ENCODE measurements at places on chromosomes 7 and 10. TPM values are rescaled to one million over a fixed set of nuclear protein-coding genes. Genes with fewer than 3 reads are reported as not detected.

MRPS17 gene
- 32.2 TPM for total RNA-seq

OPALIN gene
- not detected for total RNA-seq

- DNase-seq: no peak
These were observed 18.6 kb downstream of the GOLGA7B start for GRCh38 chr10:97868134-97868685.

MYH16 gene
- total RNA-seq: not detected

DNA sequence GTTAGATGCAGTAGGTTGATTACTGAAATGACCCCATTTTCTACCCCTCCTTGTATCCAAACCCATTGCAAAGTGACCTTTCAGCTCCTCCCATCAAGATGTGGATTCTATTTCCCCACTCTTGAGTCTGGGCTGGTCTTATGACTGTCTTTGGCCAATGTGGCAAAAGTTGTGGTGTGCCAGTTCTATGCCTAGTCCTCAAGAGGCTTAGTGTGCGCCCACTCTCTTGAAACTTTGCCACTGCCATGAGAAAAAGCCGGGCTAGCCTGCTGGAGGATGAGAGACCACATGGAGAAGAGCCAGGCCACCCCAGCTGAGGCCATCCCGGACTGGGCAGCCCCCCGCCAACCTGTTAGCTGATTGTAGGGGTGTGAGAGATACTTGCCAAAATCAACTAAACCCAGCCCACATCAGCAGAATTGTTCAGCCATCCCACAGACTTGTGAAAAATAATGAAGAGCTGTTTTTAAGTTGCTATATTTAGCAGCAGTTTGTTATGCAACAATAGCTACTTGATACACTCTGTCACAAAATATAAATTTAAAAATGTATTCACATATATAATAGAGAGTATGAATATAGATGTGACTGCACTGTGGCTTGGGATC, 131.0 kb upstream of the PALS2 start:
- DNase-seq: no peak

ANKRD1 gene
- total RNA-seq: not detected

AMZ1 gene
- total RNA-seq: 1.8 TPM

GRCh38 chr10:113340282-113340681, 212.6 kb upstream of the HABP2 start:
- DNase-seq: no peak

CLDN3 gene
- total RNA-seq: not detected

GRCh38 chr10:100634034-100634433, 98.3 kb downstream of the HIF1AN start:
- no peak for DNase-seq

ITPRID1 gene
- total RNA-seq: not detected

FAM221A gene
- 0.51 TPM for total RNA-seq

DNA sequence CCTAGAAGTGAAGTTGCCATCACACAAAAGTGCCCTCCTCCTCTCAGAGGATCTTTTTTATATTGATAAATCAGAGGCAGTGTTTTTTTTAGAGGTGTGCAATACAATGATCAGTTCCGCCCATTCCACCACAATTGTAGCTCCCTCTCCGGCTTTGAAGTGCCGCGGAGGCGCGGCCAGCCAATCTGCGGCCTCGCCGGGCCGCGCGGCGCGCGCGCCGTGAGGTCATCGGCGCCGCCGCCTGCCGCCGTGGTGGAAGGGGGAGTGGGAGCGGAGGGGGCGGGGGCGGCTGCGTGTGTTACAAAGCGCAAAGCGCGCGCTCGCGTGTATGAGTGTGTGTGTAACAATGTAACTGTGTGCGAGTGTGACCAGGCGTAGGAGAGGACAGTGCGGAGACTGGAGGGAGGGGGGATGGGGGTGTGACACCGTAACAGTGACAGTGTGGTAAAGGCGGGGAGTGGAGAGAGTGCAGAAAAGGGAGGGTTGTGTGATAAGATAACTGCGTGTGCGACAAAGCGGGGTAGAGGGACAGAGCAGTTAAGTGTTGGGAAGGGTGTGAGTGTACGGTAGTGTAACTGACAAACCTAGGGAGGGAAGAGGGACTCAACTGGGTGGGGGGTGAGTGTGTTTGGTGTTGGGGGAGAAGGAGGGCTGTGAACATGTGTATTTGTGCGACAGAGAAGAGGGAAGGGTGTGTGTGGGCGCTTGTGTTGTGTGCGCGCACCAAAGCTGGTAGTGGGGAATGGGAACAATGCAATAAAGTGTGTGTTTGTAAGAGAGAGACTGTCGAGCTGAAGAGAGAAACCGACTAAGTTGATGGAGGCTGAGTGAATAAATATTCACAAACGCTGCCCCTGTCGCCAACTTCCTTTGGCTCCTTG, at the start of gene SP8:
Gene SP8 (minus strand): TSS at position 108 of the 881 bp plus-strand sequence. CDS start 88 bp downstream, at position 20.
- DNase-seq: peak; percentile 83

- DNase-seq: no peak
These were observed 44.1 kb downstream of the MTURN start for GRCh38 chr7:30178748-30179436.

- no peak for DNase-seq
These were observed 444.0 kb upstream of the NFE2L3 start for GRCh38 chr7:25707768-25708620.

GRCh38 chr7:99386584-99387238, 12.2 kb downstream of the ARPC1B start:
- DNase-seq: peak; percentile 84

DNA sequence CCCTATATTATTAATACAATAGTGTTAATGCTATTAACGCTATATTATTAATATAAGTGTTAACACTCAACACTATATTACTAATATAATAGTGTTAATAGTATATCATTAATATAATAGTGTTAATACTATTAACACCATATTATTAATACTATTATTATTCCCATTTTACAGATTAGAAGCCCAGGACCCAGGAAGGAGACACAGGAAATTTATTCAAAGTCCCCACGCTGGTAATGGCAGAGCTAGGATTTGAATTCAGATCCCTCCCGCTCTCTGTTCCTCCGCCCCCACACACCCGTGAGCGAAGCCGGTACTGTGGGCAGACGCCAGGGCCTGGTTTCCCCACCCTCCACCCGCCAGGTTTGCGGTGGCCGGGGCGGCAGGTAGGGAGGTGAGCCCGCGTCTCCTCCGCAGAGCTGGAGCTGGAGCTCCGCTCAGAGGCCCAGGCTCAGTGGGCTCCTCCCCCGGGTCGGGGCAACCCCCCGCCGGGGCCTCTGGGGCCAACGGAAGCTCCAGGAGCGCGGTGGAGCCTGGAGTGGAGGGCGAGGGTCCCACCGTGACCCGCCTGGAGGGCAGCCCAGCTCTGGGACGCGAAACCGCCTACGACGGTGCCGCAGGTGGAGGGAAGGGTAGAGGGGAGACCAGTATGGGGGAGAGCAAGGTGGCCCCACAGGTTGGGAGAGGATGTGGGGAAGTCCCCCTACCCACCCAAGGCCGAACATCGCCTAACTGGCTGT, at the start of gene TMEM225B:
Gene TMEM225B (plus strand): TSS at position 506 of the 740 bp plus-strand sequence. CDS start 6,122 bp downstream, outside the sequence.
- no peak for DNase-seq

DNA sequence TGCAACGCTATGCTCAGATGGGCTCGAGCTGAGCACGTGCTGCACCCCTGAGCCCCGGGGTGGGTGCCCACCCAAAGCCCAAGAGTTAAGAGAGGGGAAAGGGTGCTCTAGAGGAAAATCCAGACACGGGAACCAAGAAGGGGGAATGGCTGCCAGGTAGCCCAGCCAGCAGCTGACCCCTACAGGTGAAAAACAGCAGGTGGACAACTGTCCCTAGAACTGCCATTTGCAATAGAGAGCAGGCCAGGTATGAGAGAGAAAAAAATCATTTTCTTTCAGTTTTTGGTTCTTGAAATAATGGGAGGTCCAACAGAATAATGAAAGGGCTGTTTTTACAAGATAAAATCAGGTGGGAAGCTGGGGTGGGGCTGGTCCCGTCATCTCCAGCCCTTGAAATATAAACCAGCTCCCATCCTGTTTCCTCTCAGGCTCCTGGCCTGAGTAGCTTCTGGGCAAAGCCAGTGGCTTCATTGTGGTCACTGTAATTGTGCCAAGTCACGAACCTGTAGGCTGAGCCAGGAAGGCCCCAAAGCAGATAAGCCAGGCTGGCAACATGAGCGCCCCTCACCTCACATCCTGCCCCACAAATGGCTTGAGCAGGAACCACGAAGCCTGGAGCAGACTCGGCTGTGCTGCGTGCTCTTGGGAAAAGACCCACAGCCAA, 257.8 kb downstream of the SNX10 start:
- no peak for DNase-seq

MDFIC gene
- total RNA-seq: 30.8 TPM

DNA sequence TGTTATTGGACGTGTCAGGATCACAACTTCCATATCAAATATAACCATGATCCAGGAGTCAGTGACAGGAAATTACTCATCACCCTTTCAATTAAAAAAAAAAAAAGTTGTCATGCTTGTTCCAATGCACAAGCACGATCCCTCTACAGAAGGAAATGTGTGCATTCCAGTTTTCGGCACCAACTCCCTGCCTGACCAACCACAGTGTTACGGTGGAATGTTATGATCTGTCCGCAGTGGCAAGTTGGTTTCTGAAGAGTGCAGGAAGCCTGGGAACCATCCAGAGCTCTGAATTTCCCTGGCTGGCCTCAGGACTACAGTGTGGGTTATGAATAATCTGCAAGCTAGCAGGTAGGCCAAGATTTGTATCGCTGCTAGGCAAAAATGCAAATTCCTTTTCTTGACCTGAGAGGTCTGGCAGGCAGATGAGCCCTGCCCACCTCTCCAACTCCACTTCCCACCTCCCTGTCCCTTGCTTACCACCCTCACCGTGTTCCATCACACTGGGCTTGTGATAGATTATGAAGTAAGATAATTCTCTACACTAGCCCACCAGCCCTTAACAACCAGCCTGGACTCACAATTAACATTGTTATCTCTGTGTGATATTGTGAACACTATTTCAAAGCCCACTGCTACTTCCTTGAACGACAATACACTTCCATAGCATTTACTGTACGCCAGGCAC, 20.4 kb downstream of the FRMPD2 start:
- DNase-seq: no peak

CHAT gene
- total RNA-seq: not detected

DNA sequence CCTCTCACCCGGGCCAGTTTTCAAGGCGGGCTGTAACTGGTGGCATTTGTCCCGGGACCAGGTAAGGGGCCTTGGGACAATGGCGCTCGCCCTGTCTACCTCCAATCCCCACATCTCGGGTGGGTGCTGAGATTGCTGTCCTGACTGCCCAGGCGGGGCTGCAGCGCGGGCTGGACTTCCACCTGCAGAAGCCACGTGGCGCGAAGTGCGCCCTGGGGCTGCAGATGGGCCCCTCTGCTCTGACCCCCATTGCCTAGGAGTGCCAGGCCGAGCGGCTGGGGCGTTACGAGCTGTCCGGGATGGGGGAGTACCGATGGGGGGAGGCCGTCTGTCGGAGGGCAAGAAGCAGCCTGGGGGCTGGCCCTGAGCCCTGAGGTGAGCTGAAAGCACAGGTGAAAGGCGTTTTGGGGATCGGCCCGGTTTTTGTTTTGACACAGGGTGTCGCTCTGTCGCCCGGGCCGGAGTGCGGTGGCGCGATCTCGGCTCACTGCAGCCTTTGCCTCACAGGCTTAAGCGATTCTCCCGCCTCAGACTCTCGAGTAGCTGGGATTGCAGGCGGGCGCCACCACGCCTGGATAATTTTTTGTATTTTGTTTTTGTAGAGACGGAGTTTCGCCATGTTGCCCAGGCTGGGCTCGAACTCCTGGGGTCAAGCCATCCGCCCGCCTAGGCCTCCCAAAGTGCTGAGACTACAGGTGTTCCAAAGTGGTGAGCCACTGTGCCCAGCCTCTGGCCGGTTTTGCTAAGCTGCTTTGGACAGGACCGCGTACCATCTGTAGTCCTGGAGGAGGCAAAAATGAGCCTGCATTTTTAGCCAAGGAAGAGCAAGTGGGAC, at the start of gene SFXN2:
Gene SFXN2 (plus strand): TSS at position 16 of the 835 bp plus-strand sequence. CDS start 12,001 bp downstream, outside the sequence.
- no peak for DNase-seq

DNA sequence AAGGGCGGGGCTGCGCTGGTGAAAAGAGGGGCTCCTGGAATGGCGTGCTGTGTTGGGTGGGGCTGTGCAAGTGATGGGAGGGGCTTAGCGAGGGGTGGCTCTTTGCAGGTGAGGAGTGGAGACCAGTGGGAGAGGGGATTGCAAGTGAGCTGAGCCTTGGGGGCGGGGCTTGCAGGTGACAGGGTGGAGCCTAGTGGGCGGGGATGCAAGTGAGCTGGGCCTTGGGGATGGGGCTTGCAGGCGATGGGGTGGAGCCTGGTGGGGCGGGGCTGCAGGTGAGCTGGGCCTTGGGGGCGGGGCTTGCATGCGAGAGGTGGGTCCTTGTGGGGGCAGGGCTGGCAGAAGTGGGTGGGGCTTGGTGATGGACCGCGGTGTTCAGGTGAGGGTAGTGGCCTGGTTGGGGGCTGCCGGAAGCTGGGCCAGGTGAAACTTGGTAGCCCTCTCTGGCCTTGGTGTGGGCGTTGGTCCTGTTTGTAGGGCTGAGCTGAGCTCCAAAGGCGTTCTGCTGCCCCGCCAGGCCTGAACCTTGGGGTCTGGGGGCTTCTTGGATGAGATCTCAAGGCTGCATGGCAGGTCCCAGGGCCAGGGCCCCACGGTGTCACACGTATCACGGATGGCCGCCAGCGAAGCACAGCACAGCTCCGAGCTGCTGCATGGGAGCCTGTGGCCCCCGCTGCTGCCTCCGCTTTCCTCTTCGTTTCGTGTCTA, 743 bp upstream of the PITRM1 start:
- DNase-seq: no peak

TEX47 gene
- total RNA-seq: not detected

- no peak for DNase-seq
These were observed 129.9 kb upstream of the TAC1 start for GRCh38 chr7:97601931-97602457.

DNA sequence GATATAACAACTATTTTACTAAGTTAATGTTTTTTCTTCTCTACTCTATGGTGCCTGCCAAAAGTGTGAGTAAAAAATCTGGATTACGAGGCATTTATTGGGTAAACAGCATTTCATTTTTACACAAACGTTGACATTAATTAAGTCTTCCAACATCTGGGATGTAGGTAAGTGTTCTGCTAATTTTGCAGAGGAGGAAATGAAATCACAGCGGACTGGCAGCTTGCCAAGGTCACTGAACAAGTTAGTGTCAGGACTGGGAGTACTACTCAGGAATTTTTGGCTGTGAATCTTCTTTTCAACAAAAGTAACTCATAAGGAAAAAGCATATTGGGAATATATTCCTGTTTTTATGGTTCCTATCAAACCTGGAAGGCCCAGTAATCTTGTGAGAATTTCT, 612.1 kb upstream of the FZD8 start:
- DNase-seq: no peak

GRCh38 chr7:157604661-157605381, 268.0 kb downstream of the DNAJB6 start:
- no peak for DNase-seq

- DNase-seq: no peak
These were observed 359.8 kb upstream of the KLF6 start for GRCh38 chr10:4144817-4145216.

GRCh38 chr7:90269163-90269562, 24.2 kb downstream of the CFAP69 start:
- DNase-seq: no peak

GRCh38 chr7:152615031-152615741, 60.8 kb downstream of the XRCC2 start:
- DNase-seq: peak; percentile 76

- DNase-seq: no peak
These were observed 219.6 kb downstream of the PTEN start for GRCh38 chr10:88082806-88083596.
